Thymus (tissue), 14 donors: ENCODE measurements at places on chromosomes 2 and 18.

- DNase-seq: no peak
Observed at GRCh38 chr2:177869209-177869608, 203.4 kb downstream of the PDE11A start.

- no peak for DNase-seq
Observed at GRCh38 chr2:79832511-79833234, 319.8 kb downstream of the CTNNA2 start.

- DNase-seq: no peak
Observed at GRCh38 chr18:51857989-51858388, 482.0 kb upstream of the DCC start.

- no peak for DNase-seq
Observed at GRCh38 chr18:49486606-49486952, 455 bp downstream of the C18orf32 start.

- DNase-seq: no peak
Observed at GRCh38 chr2:112666761-112667122, 21.0 kb downstream of the SLC20A1 start.

DNA sequence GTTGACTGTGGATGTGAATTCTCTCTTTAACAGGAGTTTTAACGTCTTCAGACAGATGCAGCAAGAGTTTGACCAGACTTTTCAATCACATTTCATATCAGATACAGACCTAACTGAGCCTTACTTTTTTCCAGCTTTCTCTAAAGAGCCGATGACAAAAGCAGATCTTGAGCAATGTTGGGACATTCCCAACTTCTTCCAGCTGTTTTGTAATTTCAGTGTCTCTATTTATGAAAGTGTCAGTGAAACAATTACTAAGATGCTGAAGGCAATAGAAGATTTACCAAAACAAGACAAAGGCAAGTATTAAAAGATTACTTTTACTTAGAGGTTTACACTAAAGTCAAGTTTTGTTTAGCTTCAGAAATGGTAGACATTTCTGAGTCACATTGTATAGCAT, 30.2 kb upstream of the TYMS start:
- DNase-seq: no peak

- no peak for DNase-seq
Observed at GRCh38 chr2:44168681-44169154, at the start of gene PPM1B. Gene PPM1B (plus strand): TSS chr2:44168875. CDS start chr2:44201200, 32,325 bp downstream.

DNA sequence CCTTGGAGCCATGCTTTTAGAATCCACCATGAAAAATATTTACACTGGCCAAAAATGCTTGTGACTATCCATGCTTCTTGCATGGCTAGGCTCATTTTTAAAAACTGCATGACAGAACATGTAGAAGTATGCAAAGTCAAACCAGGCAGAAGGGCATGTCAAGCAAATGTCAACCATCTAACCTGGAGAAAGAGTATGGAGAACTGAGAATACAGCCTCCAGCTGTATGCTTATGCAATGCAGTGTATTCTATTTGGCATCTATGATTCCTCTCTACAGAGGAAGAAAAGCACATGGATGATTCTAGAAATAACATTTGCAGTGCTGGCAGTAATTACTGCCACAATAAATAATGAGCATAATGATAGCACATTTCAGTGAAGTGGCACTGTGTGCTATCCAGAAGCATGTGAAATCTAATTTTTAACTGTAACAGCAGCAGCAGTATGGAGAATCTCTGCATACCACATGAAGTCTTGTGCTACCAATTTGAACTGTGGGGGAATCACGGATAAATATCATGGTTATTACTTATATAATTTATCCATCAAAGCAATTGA, 87.3 kb upstream of the CCDC141 start:
- no peak for DNase-seq

- no peak for DNase-seq
Observed at GRCh38 chr2:16475586-16475985, 190.0 kb downstream of the CYRIA start.

GRCh38 chr18:49859021-49859359, 45.7 kb upstream of the ACAA2 start:
- no peak for DNase-seq

DNA sequence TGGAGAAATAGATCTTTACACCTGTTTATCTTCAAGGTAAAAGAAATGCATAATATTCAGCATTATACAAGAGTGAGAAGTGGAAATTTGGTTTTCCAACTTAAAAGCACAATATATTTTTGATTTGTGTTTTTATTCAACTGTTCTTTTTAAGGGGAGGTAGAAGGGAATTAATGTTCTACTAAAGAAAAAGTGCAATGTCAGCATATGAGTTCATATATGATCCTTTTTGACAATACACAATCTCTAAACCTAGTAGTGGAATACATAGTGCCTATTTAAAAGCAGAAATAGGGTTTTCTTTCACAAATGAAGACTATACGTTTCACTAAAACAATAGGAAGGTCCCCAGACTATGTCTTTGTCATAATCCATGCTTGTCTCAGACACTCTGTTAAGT, 63.2 kb upstream of the ATP5MC3 start:
- no peak for DNase-seq

DNA sequence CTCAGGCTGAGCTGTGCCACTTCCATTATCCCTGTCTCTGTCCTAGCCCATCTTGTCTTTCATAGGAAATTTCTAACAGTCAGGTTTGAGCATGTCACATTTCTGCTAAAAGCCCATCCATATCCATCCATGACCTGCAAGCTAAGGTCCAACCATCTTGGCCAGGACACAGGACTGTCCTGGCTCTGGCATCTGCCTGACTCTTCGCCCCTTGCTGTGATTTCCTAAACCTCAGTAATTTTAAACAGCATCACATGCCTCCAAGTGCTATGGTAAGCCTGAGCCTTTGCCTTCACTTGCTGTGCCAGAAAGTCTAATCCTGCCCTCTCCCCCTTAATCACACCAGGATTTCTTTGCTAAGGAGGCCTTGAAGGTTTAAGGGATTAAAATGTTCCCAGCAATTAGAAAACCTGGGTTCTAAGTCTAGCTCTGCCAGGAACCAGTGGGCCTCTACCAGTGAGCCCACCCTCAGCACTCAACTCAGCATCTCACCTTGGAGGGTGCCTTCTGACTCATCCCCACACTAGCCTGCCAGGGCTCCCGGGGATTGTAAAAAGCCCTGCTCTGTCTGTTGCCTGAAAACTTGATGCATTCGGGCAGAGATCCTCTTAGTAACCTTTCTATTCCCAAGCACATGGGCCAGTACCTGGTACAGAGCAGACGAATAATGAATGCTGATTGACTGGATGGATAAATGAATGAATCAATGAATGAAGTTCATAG, 411.0 kb downstream of the LRATD1 start:
- no peak for DNase-seq

DNA sequence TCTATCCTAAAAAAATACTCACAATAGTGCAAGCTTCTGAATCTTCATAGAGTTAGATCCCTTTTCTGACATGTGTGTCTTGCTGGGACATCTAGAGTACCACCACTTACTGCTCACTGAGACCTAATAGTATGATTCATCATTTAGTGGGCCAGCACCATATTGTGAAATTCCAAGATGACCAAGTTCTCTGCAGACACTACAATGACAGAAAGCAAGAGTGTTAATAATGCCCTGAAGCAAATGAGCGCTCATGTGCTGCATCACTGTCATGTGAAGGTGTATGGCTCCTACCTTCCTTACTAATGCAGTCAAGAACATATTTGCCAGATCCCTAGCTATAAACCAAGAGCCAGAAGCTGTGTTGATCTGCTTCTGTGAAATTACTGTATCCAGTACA, 606.2 kb upstream of the NXPH2 start:
- no peak for DNase-seq

DNA sequence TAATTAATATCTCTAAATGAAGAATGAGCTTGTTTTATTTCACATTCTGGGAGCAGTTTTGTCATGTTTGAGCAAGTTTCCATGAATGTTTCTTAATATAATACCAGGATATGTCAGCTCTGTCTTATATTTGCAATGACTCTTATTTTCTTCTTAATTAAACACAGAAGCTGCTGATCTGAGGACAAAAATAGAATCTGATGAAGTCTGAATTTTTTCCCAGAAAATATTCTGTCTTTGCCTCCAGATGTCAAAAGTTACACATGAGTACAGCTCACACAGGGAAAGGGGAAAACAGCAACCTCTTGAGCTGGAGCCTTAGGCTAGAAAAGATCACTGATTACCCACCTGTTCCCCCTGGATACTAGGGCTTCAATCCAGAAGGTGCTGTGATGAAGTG, 606.6 kb upstream of the SYT4 start:
- no peak for DNase-seq

DNA sequence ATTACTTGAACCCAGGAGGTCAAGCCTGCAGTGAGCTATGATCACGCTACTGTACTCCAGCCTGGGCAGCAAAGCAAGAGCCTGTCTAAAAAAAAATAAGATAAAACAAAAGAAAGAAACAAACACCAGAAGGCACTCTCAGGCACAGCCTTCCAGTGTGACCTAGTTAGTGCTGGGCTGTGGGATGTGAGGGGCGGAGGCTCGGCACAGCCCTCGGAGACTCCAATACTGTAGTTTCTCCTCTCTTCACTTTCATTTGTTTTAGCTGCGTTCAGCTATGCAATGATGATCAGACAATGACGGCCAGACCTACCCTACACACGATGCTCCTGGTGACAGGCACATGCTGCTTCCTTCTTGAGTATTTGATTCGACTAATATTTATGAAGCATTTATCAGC, 127.7 kb downstream of the SOCS6 start:
- no peak for DNase-seq
